Activated naive CD4-positive, alpha-beta T cell treated with anti-CD3 and anti-CD28 coated beads, Interleukin-2, amount 10 ng/mL, durations not matched to agents 7 days and 5 days (primary cell): ENCODE measurements at places on chromosomes 7 and 10.
A peak's percentile ranks its signal among the peaks of the same experiment; 100 is the strongest.

- no peak for DNase-seq
Observed at GRCh38 chr7:156156734-156157408, 344.6 kb upstream of the SHH start.

GRCh38 chr7:66564045-66564444, 64.6 kb upstream of the KCTD7 start:
- DNase-seq = no peak

DNA sequence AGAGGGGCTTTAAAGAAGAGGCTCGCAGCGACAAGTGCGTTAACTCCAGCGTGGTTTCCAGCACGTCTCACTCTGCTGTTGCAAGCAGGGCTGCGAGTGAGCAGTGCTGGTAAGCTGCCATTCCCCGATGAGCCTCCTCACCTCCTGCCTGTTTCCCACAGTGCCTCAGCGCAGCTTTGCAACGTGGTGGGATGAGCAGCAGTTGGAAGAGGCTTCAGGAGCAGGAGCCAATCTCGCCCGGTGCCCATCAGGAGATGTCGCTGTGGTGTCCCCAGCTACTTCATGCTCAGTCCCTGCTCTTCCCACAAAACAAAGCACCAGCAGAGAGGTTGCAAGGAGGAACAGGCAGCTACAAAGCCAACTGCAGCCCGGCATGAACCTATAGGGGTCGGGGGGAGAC, 2.4 kb upstream of the ADARB2 start:
- DNase-seq = no peak

- DNase-seq = no peak
Observed at GRCh38 chr7:105210721-105211205, 178.0 kb downstream of the SRPK2 start.

GRCh38 chr10:89101943-89102342, 105.2 kb downstream of the CH25H start:
- no peak for DNase-seq

GRCh38 chr10:130340816-130341215, 204.6 kb downstream of the GLRX3 start:
- no peak for DNase-seq

DNA sequence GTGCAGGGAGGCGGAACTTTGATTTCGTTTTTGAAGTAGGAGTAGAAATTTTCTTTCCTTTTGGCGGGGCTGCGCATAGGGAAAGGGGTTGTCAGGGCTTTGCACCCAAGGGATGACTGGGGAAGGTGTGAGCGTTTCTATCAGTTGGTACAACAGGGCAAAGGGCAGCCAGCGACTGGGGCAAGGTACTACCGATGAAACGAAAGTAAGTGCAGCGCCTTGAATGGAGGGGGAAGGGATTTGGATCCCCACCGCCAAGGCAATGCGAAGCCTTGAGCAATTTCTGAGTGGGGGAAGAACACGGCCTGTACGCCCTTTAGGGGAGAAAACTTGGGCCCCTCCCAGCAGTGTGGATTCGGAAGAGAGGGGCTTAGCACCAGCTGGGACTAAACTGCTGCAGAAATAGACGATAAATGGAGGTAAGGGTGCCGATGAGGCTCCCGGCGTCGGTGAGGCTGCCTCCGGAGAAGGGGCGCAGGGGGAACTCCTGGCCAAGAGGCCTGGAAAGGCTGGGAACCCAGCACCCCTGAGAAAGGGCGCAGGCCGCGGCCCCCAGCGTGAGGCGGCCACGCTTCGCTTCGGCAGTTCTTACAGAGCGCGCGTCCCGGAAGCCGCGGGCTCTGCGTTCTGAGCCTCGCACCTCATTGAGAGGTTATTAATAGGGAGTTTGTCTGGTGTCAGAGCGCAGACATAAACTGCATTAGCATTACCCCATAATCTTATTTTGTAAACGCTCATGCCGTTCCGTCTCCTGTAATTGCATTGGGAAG, 10.0 kb upstream of the TLX1 start:
- peak; percentile 58 for DNase-seq

DNA sequence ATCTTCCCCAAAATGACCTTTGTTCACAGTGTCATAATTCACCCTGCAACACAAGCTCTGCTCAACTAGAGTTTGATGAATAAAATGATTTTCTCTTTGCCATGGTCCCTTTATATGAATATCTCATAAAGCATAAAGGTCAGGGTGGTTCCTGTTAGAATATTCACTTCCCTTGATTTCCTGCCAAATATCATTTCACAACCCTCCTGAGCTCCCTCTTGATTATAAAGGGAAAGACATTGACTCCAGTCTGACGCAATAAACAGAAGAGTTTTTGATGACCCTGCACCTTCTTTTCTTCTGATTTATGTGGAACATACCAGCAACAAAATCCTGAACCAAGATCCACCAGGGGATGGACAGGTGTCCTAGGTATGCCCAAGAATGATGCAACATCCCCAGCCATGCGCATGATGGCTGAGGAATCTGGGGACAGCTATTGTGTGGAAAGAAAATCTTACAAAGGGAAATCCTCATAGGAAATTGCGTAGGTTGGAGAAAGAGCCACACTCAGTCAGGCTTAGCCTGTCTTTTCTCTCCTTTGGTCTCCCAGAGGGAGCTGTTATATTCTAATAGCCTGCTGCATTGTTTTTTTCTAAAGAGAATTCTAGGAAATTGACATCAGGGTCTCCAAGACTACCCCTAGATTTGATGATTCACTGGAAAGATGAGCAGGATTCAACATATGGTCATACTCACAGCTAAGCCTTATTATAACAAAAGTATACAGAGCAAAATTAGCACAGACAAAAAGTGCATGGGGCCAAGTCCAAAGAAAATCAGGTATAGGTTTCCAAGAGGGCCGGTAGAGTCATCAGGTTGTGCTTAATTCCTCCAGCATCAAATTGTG, 18.8 kb downstream of the IFIT3 start:
- DNase-seq = no peak

DNA sequence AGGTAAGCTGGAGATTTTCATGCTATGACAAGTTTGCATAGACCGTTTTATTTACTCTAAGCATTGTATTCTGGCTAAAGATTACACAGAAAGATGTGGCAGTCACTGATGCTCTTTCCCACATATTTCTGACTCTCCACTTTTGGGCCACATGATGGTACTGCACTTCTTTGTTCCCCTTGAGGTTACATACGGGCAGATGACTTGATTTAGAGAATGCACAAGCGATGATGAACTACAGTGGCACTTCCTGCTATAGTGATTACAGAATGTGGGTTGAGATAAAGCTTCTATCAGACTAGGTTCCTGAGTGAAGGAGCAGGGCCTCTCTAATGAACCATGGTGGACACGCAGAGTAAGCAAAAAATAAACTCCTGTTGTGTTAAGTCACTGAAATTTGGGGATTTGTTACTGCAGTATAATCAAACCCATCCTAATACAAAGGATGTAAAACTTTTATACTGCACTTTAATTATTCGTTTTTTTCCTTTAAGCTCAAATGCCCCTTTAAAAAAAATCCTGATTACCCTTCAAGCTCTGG, 177.9 kb downstream of the TAX1BP1 start:
- DNase-seq = no peak

DNA sequence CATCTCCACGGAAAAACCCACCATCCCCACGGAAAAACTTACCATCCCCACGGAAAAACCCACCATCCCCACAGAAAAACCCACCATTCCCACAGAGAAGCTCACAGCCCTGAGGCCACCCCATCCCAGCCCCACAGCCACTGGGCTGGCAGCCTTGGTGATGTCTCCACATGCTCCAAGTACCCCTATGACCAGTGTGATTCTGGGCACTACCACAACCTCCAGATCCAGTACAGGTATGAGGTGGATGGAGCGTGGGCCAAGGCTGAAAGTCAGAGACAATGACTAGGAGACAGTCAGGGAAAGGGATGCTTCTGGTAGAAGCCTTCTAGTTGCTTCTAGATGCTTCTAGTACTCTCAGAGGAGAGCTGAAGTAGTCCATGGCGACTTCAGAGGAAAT, 19.6 kb downstream of the ZAN start:
- DNase-seq = no peak

DNA sequence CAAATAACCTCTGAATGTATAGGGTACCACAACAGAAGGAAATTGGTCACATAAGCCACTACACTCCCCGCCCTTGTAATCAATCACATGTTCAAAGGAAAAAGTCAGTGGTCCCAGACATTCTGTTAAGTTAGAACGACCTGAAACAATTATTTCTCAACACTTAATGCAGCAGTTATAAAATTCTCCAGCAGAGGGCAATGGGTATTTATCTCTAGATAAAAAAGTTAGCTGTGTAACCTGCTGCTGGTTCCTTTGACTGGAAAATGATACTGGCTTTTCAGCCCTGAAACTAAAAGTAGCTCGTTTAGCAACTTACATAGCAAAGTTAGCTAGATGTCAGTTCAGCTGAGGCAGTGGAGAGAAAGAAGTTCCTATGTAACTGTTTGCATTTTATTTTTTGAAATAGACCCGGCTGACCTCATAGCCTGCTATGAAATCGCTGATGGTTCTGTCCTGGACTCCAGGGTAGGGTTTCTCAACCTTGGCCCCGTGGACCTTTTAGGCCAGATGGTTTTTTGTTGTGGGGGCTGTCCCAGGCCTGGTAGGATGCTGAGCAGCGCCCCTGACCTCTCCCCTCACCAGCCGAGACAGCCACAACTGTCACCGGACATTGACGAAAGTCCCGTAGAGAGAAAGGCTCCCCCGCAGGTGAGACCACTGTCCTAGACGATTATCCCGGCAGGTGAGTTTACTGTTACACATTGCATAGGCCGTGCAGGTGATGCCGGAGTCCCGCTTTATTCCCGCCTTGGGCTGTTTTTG, 40.2 kb upstream of the PROSER2 start:
- DNase-seq = no peak

- DNase-seq = no peak
Observed at GRCh38 chr7:102874166-102874829, 38.5 kb upstream of the LRRC17 start.

- no peak for DNase-seq
Observed at GRCh38 chr7:148623586-148624282, 33.2 kb downstream of the C7orf33 start.

DNA sequence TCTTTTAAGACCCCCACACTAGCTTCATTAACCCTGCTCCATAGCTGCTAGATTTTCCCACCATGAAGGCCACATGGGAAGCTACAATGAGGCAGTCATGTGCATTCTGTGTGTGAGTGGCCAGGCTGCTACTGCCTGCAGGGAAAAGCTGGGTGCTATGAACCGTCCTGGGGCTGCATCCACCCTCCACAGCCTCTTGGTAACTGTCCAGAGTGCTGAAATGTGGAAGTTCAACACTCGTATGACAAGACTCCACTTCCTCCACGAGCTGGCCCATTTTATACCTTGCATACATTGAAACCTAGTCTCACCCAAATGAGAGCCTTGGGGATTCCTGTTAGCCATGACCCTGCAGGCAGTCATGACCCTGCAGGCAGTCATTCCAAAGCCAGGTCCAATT, 59.4 kb downstream of the CUZD1 start:
- DNase-seq = peak; percentile 26

DNA sequence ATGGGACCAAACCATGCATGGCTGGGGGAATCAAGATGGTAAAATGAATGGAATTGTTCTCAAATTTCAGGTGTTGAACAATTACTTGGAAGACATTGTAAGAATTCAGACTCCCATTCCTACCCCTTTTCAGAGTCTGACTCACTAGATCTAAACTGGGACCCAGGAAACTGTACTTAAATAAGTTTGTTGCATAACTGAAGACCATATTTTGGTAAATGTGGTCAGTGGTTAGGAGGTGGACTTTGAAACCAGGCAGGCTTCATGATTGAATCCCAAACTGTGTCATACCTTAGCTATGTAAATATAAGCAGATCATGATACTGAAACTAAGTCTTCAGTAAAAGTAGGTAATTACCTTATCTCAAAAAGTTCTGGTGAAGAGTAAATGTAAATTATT, 41.7 kb downstream of the ZWINT start:
- no peak for DNase-seq

GRCh38 chr10:113986316-113986715, 57.4 kb upstream of the ADRB1 start:
- no peak for DNase-seq

DNA sequence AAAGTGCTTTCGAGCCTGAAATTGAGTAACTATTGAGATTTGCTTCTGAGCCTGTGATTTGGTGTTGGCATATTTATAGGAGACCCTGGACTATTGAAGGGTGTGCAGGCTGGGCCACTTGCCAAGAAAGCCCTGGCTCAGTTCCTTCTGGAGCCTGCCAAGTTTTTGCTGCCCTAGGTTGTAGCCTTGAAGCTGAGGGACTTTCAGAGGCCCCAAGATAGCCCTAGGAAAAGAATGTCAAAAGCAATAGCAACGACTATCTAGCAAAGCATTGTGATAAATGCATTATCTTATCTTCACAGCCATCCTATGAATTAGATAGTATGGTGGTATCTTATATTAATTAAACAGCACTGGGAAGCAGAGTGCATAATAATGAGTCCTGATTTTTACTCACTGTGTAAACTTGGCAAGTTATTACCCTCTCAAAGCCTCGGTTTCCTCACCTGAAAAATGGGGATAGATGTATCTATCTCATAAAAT, 473.7 kb upstream of the PODXL start:
- DNase-seq = no peak

GRCh38 chr7:51444936-51445335, 128.3 kb upstream of the COBL start:
- no peak for DNase-seq

- DNase-seq = no peak
Observed at GRCh38 chr10:13729586-13730305, 143.0 kb downstream of the PRPF18 start.

DNA sequence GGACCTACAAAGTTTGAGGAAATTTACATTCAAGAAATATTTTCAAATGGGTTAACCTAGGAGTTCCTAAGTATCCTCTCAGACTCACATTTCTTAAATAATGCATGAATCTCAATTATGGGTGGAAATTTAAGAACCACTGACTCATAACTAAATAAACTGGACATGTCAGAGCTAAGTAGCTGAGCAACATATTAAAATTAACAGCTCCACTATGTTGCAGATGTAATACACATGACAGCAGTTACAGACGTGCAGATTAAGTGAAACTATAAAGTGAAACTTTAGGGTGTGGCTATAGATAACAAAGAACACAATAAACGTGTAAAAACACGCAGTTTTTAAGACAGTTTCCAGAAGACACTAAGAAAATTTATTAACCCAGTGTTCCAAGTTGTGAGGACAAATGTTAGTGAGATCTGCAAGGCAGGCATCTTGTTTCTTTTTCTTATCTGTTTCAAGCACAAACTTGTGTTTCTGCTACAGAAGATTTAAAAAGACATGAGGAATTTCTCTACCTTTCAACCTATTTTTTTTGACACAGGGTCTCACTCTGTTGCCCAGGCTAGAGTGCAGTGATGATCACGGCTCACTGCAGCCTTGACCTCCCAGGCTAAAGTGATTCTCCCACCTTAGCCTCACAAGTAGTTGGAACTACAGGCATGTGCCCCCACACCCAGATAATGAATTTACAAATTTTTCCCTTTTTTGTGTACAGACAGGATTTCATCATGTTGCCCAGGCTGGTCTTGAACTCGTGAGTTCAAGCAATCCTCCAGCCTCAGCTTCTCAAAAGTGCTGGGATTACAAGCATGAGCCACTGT, 25.3 kb downstream of the DNMBP start:
- DNase-seq = no peak
